ENCODE measurements at places on chromosomes 12 and 14.

DNA sequence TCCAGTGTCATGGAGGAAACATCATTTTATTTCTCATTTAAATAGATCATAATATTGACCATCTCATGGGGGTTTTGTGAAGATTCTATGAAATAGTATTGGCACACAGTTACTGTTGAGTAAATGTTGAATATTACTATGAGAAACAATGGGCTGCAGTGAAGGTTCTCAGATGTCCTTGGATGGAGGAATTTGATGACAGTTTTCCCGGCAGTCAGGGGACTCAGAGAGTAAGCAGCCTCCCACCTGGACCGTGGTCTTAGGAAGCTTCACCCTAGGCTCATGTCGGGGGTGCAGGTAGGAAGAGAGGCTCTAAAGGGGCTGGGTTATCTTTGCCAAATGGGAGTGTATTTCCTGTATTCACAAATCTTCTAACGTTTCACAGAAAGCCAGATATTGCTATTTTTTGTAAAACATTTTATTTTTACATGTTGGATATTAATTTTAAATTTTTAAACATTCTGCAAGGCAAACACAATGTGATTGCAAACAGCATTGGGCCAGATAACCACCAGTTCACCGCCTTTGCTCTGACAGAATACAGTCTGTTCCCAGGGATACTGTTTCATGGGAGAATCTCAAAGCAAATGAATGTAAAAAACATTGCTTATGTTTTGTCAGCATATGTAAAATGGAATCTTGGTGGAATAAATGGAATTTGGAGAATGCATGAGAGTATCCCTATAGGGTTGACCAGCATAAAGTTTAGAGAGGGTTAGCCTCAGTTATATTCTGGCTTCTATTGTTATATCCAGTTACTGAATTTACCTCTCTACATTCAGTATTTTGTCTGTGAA, 380.8 kb upstream of the TMEM132C start:
- DNase-seq = no peak

DNA sequence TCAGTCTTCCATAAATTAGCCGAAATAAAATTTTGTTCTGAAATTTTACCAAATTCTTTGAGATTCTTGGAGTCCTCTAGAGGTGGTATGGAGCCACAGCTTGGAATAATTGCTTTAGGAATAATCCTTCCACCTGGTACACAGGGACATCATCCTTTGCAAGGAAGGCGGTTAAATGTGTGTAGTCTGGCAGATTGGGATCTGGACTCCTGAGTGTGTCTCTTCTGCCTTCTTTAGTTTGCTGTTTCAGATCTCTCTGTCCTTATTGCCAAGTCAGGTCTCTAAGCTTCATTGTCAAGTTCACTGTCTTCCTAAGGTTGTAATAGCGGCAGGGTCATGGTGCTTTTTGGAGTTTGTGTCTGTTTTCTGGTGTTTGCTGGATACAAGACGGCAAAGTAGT, 393.9 kb upstream of the RGS6 start:
- DNase-seq = no peak

DNA sequence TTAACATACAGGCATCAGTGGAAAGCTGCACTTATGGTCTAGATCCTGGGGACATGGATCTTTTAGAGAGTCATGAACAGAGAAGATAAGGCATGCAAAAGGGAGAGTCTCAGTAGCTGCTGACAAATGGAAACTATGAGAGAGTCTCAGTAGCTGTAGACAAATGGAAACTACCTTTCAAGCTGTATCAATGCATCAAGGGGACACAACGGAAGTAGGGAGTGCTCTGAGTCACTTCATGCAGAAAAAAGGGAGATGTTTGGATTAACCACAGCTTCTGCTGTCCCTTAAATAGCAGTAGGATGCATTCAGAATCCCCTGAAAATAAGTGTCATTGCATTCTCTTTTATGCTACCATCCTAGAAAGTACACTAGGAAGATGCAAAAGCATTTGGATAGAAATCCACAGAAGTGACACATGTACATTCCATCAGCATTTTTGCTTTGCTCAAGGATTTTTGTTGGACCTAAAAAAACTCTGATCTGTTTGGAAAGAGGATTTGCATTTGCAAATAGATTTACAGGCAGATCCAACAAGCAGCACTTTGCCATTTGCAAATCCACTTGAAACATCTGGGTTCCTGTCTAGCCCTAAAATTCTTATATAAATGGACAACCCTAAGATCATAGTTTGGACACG, 227.5 kb upstream of the LMO3 start:
- no peak for DNase-seq

DNA sequence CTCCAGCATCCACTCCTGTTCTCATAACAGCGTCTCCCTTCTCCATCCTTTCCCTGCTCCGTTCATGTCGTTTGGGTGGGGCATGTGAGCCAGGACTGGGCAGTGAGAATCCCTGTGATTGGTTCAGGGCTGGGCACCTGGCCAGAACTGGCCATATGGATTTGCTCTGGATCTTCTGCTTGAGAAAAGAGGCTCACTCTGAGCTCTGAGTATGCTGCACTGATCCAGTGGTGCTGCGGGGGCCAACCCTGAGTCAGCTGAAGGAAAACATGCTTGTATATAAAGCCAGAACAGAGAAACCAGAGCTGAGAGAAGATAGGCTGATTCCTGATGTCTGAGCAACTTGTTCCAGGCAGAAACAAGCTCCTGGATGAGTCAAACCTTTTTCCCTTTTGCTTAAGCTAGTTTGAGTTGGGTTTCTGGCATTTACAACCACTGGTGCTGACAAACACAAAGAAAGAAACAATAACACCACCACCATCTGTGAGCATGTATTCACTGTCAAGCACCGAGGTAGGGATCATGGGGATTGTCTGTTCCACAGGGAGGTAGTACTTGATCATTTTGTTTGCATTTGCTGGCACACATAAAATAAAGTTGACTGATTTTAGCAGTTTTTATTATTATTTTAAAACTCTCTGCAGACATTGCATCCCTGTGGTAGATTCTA, 14.0 kb upstream of the HPD start:
- no peak for DNase-seq

DNA sequence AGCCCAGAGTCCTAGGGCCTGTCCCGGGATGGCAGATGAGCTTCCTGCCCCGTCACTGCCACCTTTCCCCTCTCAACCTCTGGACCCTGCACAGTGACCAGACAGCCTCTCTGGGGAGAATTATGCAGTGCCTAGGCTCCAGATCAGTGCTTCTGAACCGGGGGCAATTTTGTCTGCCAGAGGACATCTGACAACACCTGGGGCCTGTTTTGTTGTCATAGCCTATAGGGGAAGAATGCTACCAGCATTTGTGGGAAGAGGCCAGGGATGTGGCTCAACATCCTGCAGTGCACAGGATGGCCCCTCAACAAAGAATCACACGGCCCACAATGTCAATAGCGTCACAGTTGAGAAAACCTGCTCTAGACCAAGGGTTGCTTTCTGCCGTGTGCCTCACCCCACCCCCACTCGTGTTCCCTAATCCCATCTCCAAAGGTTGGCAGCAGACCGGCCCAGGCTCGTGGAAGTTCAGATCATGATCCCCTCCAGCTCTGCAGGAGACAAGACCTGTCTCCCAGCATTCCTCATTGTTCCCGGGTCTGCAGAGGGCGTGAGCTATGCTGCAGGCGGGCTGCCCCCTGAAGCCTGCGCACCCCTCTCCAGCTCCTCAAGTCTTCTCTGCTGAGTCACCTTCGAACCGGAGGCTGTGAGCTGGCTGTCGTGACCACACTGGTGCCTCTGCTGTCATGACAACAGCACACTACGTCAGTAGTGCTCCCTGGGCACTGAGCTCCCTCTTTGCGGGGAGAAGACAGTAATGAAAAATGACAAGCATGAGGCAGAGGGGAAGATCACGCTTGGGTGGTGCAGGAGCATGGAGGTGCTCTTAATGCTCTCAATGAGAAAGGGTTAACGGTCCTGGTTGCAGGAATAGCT, 2.0 kb upstream of the GAPDH start:
- no peak for DNase-seq

DNA sequence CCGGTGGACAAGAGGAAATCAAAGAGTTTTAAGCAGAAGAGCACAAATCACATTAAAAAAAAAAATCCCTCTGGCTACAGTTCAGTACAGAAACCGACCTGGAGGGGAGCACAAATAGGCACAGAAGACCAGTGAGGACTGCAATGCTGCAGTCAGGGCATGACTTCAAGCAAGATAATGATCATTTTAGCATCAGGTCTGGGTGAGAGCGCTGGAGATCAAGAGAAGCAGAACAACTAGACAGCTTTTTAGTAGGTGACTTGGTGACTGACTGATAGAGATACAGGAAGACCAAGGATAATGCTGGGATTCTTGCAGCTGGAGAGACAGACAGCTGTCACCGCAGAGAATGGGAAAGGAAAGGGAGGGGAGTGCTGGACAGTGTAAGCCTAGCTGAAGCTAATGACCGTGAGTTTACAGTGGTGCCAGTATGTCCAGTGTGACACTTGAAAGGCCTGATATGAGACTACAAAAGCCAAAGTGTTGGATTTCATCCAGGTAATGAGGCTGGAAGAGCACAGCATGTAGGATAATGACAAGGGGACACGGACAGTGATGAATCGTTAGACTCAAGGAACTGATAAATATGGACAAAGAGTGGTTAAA, 5.6 kb downstream of the NFYB start:
- no peak for DNase-seq

GRCh38 chr14:104650057-104650980, 39.1 kb upstream of the INF2 start:
- no peak for DNase-seq

GRCh38 chr14:44339231-44339630, 167.9 kb downstream of the FSCB start:
- DNase-seq = no peak

DNA sequence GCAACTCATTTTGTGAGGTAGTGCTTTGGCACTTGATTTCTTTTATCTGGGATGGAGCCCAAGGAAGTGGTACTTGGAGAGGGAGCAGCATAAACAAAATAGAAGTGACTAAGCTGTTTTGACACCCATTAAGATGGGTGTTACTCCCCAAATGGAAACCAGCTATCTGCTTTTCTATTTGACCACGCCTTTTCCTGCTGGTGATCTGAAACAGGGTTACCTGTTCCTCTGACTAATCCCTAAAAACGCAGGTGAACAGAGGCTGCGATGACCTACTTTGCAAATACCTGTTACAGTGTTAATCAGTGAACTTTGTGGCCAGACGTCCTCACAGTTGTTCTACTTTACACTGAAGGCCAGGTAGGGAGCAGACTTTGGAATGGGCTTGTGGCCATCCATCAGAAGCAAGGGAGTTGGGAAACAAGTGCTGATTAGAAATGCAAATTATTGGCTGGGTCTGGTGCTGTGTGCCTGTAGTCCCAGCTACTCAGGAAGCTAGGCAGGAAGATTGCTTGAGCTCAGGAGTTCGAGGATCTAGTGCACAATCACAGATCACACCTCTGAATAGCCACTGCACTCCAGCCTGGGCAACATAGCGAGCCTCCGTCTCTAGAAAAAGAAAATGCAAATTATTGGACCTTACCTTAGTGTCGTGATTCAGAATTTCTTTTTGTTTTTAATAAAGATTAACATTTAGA, 58.3 kb upstream of the HECTD1 start:
- DNase-seq = no peak

- no peak for DNase-seq
Measured at GRCh38 chr14:67371247-67372148, 11.4 kb downstream of the EIF2S1 start.
